ENCODE measurements at places on chromosomes 11 and 22. TPM values are rescaled to one million over a fixed set of nuclear protein-coding genes. Genes with fewer than 3 reads are reported as not detected.

DNA sequence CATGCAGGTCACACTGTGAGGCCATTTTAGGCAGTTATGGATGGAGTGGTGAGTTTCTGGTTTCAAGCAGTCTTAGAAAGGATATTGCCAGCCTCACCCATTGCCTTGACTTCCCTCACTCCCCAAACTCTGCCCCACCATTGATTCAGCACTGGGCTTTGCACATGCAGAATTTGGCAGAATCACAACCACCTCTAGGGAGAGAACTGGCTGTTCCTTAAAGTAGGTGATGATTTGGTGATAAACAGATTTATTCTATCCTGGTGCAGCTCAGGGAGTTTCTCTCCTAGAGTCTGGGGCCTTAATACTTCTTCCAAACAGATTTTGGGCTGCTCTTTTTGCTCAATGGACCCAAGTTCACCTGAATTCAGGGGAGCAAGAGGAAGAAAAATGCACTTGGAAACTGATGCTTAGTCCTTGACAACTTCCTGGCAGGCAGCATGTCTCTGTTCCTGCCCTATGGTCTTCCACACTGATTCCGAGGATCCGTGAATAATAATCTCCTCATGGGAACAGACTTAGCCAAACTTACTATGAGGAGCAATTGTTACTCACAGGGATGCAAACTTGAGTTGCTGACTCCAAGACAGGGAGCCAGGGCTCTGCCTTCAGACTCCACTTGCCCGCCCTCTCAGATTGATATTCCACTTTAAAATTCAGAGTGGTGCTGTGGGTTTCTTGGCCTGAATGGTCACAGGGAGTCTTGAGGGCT, 129.7 kb upstream of the PARVA start:
- no peak for DNase-seq

- no peak for DNase-seq
These were observed 941.7 kb downstream of the OPCML start for GRCh38 chr11:132590554-132590953.

DNA sequence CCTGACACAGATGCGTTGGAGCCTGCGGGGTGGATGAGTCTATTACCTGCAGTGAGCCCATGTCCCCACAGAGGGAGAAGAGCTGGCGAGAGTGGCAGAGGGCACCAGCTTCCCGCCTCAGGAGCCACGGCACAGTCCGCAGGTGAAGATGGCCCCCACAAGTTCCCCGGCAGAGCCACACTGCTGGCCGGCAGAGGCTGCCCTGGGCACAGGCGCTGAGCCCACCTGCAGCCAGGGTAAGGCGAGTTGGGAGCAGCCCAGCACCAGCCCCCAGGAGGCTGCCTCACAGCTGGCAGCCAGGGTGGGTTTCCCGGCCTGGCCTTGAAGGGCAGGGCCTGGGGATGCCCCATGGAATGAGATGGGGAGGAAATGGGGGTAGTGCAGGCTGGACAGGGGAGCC, 5.2 kb upstream of the SUSD2 start:
- no peak for DNase-seq

The DUSP8 gene
- 0.26 TPM for total RNA-seq

The C11orf52 gene
- total RNA-seq: 2.3 TPM

The NPAS4 gene
- not detected for total RNA-seq
